Common myeloid progenitor, CD34-positive (primary cell): ENCODE measurements at places on chromosomes 11 and 22.
A peak's percentile ranks its signal among the peaks of the same experiment; 100 is the strongest.

DNA sequence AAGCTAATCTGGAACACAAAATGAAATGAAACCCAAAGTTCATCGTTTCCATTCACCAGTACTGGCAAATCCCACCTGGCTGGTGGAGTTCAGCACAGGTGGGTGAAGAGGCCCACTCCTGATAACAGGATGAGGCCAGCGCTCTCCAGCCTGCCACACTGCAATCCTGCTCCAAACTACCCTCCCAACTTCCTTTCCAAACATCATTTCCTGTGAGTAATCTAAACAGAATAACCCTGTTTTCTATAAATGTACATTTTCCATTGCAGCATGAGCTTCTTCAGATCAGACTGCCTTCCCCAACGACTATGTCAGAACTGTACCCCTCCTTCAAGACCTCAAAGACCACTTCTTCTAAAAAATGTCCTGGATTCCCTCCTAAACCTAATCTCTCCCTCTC is 15.9 kb upstream of the NFRKB start:
- no peak overlapping the region for H3K4me3 ChIP-seq
- no peak for DNase-seq
- H3K27me3 ChIP-seq, result no peaks in the 10 kb centered on the region
- peaks cover 9% of the 10 kb centered on the region for H3K4me1 ChIP-seq
- peaks cover 13% of the 10 kb centered on the region for H3K36me3 ChIP-seq

- no peaks in the 10 kb centered on the region for H3K36me3 ChIP-seq
- peak; percentile 9 for DNase-seq
- H3K27ac ChIP-seq, result no peak overlapping the region
- no peak overlapping the region for H3K4me3 ChIP-seq
- no peaks in the 10 kb centered on the region for H3K27me3 ChIP-seq
- H3K4me1 ChIP-seq, result no peaks in the 10 kb centered on the region
These were observed 86.6 kb downstream of the CLPB start for GRCh38 chr11:72347691-72348090.

DNA sequence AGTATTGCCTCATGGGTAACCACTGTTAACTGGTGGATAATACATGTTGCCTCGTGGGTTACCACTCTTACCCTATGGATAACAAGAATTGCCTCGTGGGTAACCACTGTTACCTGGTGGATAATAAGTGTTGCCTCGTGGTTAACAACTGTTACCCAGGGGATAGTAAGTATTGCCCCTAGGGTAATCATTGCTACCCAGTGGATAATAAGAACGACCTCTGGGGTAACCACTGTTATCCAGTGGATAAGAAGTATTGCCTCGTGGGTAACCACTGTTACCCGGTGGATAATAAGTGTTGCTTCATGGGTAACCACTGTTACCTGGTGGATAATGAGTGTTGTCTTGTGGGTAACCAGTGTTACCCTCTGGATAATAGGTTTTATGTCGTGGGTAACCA is 28.1 kb upstream of the NXPE4 start:
- H3K36me3 ChIP-seq, result no peaks in the 10 kb centered on the region
- no peaks in the 10 kb centered on the region for H3K4me1 ChIP-seq
- H3K27ac ChIP-seq, result no peak overlapping the region
- H3K4me3 ChIP-seq, result no peak overlapping the region

DNA sequence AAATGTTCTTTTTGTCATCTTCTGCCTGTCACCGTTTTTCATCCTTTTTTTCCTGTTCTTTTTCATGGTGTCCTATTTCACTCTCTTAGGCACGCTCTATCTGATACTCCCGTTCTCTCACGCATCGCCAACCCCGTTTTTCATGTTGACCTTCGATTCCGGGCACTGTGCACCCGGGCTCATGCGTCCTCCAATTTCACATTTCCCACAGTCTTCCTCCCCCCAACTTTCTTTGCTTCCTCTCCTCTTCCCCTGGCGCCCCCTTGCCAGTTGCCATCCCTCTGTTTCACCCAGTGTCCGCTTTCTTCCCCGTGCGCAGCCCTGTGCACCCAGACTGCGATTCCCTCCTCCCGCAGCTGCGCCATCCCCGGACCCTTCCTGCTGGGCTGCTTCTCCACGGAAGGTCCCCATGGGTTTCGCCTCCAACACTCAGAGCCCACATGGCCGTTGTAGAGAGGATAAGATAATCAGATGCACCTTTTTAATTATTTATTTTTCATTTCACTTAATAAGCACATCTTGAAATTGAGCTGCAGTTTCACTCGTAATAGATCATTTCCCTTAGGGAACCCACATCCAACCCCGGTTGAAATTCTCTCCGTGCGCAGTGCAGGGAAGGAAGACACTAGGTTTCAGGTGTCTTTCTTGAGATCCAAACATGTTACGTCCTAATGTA is 791.1 kb downstream of the NTM start:
- no peaks in the 10 kb centered on the region for H3K36me3 ChIP-seq
- H3K27me3 ChIP-seq, result no peaks in the 10 kb centered on the region
- H3K27ac ChIP-seq, result no peak overlapping the region
- H3K4me1 ChIP-seq, result no peaks in the 10 kb centered on the region
- no peak overlapping the region for H3K4me3 ChIP-seq

DNA sequence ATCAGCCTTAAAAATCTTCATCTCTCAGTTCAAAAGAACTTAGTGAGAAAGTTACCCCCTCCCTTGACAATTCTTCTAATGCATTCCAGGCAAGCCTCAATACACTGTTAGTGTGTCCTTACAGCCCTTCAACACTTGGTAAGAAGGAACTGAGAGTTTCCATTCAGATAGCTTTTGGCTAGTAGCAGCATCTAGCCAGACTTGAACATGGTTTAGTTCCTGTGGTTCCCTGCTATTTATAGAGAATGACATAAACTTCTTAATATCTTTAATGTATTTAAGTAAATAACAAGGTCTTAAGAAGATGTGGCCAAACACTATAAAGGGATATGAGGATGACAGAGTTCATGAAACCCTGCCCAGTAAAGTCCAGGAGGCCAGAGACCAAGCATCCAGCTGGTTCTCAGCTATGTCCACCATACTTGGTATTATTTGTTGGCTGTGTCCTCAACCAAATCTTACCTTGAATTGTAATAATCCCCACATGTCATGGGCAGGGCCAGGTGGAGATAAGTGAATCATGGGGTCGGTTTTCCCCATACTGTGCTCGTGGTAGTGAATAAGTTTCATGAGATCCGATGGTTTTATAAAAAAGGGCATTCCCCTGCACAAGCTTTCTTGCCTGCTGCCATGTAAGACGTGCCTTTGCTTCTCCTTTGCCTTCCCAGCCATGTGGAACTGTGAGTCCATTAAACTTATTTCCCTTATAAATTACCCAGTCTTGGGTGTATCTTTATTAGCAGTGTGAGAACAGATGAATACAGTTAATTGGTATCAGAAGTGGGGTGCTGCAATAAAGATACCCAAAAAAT is 132.4 kb downstream of the LARGE1 start:
- no peaks in the 10 kb centered on the region for H3K4me1 ChIP-seq
- H3K36me3 ChIP-seq, result no peaks in the 10 kb centered on the region
- H3K4me3 ChIP-seq, result no peak overlapping the region
- H3K27me3 ChIP-seq, result no peaks in the 10 kb centered on the region

GRCh38 chr11:72754544-72755155 is 2.4 kb upstream of the ARAP1 start:
- peaks cover 46% of the 10 kb centered on the region for H3K4me1 ChIP-seq
- H3K27ac ChIP-seq, result no peak overlapping the region
- H3K4me3 ChIP-seq, result no peak overlapping the region
- H3K36me3 ChIP-seq, result no peaks in the 10 kb centered on the region
